Fibroblast of skin of scalp (primary cell): ENCODE measurements at places on chromosomes 13 and 19.

- DNase-seq: no peak
Observed at GRCh38 chr13:40534456-40534855, 132.0 kb downstream of the FOXO1 start.

DNA sequence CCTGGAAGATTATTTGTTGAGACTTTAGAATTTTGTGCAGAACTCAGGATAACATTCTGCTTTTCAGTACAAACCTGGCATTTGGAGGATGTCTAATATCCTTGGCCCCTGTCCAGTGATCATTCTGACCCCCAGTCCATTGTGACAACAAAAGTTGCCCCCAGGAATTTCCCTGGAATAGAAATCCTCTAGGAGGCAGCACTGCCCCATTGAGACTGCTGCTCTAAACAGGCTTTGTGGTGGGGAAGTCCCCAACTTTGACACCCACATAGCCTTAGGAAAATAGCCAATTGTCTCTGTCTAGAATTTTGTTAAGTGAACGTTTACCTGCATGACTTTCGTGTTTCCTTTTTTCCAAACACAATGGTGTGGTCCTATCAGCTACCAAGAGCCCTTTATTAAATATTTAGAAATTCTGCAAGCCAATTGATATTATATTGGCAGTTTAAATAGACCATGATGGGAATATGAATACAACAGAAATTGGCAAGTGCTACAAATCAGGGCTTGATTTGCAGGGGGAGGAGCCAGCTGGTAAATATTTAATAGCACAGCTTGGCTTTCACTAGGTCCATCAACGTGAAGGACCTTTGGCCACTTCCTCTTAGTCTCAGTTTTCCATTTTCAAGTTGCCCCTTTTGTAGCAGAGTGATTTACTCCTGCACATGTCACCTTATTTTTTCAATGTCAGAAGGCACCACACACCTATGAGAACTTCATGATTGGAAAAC is 451.7 kb downstream of the EFNB2 start:
- peak; percentile 52 for DNase-seq

- peak; percentile 70 for DNase-seq
Observed at GRCh38 chr19:35903550-35904179, 1.3 kb downstream of the HCST start.

GRCh38 chr13:99118179-99118578 is 82.5 kb upstream of the UBAC2 start:
- no peak for DNase-seq

GRCh38 chr19:39828654-39829032 is 5.3 kb downstream of the DYRK1B start:
- DNase-seq: no peak

- DNase-seq: peak; percentile 59
Observed at GRCh38 chr13:42876887-42877545, 95.6 kb downstream of the FAM216B start.

- no peak for DNase-seq
Observed at GRCh38 chr13:44053208-44053607, 173.5 kb downstream of the LACC1 start.

DNA sequence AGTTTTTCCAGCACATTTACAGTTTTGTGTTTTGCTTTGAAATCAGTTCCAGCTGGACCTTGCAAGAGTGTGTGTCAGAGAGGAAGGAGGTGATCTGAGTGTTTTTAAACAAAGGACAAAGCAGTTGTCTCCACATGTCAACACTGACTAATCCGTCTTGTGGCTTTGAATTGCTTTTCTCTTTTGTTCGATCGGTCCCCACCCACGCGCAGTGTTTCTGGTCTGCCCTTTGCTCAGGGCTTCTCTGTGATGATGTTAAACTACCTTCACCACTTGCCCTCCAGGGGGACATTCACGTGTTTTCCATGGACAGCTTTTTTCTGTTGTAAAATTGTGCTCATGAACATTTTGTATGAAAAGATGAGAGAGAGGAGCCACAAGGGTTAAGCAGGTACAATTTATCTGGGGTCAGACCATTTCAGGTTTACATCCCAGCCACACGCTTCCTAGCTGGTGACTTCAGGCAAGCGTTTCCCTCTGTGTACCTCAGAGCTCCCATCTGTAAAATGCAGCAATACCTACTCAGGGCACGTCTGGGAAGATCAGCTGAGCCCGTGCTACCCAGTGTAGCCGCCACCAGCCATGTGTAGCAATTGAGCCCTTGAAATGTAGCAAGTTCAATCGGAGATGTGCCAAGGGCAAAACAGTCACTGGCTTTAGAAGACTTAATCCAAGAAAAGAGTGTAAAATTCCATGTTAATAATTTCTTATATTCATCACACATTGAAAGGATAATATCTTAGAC is 13.5 kb upstream of the PLA2G4C start:
- peak; percentile 47 for DNase-seq

GRCh38 chr13:41610404-41610803 is 153.1 kb downstream of the RGCC start:
- DNase-seq: peak; percentile 86

DNA sequence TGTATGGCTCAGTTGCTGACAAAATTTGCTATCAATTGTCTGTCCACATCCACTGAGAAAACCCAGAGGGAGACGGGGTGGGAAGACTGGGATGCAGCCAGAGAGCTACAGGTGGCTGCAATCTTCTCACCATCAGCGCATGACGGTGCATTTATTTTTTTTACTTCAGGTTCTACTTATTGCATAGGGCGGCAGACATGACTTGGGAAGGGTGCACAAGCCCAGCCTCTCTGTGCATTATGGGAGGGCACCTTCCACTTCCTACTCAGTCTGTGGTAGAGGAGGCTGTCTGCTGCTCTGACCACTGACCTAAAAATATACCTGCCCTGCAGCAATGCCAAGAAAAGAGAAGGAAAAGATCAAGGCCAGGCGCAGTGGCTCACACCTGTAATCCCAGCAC is 73.1 kb downstream of the ABCC4 start:
- DNase-seq: no peak

DNA sequence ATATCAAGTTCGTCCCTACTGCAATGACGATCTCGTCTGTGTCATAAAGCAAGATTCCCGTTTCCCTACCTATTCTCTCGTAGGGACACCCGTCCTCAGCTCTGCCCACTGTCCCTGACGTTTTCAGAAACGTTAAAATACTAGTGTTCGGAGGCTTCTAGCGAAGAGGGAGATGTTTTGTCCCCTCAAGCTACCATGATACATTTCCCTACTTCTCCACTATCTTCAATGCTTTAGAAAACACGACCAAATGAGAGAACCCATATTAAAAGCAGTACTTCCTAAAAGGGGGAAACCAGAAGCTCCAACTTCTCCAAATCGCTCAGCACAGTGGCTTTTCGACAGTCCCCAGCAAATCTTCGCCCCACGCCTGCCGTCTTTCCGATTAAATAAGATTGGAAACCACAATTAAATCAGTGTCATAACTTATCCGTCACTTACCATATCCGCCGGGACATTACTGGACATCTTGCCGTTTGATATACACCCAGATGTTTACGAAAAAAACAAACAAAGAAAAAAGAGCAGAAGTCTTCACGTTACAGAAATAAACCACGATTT is 1.3 kb downstream of the UBL3 start:
- no peak for DNase-seq

- DNase-seq: peak; percentile 95
Observed at GRCh38 chr13:39527961-39528660, 74.9 kb downstream of the LHFPL6 start.

DNA sequence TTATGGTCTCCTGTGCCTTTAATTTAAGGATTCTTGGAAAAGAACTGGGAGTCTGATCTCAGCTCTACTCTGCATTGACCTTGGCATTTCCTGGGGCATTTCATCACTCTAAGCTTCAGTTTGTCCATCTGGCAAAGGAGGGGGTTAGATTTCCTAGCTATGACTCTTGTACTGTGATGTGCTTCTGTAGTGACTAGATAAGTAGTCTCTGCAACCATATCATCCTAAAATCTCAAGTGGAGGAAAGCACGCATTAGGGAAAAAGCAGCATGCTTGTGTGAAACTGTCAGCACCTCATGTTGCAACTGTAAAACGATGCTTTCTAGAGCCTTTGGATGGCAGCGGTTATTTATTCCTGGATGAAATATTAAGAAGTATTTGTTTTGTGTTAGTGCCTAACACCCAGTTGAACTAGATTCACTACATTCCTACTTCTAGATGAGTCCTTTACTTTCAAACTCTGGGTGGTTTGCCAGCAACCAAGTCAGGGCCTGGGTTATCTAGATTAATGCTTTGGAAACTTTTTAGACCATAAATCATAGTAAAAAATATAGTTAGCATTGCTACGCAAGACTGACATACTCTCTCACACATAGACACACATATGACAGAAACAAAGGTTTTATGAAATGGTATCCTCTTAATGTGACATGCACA is 6.8 kb downstream of the WDFY2 start:
- peak; percentile 92 for DNase-seq

- DNase-seq: no peak
Observed at GRCh38 chr13:91904005-91904404, 505.6 kb downstream of the GPC5 start.

DNA sequence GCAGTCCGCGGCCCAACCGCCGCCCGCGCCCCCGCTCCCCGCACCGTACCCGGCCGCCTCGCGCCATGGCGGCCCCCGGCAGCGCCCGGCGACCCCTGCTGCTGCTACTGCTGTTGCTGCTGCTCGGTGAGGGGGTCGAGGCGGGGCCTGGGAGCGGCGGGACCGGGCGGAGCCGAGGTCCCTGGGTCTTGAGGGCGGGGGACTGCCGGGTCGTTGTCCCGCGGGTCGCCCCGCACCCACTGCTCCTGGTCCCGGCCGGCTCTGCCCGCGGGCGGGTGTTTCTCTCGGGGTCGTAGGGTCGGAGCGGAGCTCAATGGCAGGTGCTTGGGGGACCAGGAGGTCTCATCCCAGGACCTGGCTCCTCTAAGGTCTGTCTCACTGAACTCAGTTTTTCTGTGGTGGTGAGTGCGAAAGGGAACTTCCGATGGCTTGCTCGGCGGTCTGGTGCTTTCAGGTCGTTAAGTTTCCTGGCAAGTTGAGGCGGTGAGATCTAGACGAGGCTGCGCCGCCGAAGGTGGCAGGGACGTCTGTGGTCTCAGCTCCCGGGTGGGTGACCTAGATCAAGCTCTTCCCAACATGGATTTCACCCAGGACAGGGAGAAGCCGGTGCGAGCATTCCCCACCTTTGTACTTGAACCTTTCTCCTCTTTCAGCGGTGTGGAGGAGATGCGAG is 467 bp downstream of the LAMP1 start:
- no peak for DNase-seq

GRCh38 chr13:39684531-39685137 is 29.2 kb downstream of the COG6 start:
- DNase-seq: peak; percentile 50

DNA sequence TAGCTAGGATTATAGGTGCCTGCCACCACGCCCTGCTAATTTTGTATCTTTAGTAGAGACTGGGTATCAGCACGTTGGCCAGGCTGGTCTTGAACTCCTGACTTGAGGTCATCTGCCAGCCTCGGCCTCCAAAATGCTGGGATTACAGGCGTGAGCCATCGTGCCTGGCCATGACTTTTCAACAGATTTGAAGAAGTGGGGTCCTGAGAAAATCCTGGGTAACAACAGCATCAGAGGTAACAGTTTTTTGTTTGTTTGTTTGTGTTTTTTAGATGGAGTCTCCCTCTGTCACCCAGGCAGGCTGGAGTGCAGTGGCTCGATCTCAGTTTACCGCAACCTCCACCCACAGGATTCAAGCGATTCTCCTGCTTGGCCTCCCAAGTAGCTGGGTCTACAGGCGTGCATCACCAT is 3.7 kb downstream of the JUNB start:
- no peak for DNase-seq

GRCh38 chr13:33483471-33483870 is 197.9 kb upstream of the STARD13 start:
- DNase-seq: peak; percentile 85

GRCh38 chr19:34306213-34306661 is 51.9 kb downstream of the GARRE1 start:
- no peak for DNase-seq

GRCh38 chr13:58680115-58680514 is 1048.6 kb downstream of the PCDH17 start:
- no peak for DNase-seq

DNA sequence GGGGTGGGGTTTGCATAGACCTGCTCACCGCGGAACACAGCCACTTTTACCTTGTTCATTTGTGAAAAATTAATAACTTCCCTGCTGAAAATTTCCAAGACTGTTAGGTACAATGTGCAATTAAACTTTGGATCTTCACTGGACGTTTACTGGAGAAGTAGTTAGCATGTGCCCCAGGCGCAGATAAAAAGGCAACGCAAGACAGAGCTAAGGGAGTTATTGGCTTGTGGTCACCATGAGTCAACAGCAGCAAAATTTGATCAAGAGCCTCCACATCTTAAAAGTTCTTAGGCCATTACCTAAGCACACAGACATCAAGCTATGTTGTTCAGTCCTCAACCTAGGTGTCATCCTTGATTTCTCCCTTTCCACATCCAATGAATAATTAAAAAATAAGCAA is 257.0 kb downstream of the LHFPL6 start:
- DNase-seq: no peak

- peak; percentile 58 for DNase-seq
Observed at GRCh38 chr19:28633319-28634018, 579.5 kb downstream of the UQCRFS1 start.

- DNase-seq: no peak
Observed at GRCh38 chr13:67772807-67773453, 542.8 kb upstream of the PCDH9 start.

DNA sequence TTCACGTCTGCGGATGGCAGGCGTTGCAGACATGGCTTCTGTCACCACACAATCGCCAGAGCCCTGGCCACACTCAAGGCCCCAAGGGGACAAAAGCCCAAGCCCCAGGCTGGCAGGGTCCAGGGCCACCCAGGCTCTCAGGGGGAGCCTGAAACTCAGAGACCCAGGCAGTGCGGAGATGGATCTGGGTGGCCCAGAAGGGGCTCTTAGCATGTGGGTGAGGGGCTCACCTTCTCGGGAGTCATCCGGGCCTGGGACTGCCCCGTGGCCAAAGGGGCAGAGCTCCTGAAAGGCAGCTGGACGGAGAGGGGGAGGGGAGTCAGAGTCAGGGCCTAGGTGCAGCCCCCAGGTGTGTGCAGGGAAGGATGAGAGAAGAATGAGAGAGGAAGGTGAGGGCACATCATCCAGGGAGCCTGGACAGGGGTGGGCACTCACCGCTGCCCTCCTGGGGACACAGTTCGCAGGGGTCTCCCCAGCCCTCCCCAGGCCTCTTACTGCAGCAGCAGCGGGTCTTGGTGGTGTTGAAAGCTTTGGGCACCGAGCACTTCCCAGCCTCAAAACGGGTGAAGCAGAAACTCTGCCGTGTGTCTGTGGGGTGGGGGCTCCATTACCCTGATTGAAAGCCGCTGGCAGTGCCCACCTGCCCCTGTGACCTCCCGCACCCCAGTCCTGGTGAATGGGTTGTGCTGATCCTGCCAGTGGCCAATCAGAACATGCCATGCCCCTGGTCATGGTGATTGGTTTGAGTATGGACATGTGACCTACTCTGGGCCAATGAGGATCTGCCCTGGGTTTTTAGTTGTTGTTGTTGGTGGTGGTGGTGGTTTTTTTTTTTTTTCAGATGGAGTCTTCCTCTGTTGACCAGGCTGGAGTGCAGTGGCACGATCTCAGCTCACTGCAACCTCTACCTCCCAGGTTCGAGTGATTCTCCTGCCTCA is 37.4 kb downstream of the CCL25 start:
- DNase-seq: no peak
